ENCODE measurements at places on chromosomes 6 and 20.

DNA sequence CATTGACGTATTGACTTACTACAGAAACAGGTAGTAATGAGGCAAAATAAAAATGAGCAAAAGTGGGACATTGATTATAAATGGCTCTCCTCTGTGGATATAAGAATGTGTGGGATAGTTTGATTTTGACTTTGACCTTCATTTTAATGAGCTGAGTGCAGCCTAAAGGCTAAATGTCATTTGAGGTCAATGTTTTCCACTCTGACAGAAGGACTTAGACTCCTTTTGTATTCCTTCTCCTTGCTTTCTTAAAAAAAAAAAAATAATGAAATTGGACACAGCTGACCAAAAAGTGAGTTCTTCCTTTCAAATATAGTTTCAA lies 68.6 kb downstream of the MTFR2 start:
- DNase-seq, result no peak

DNA sequence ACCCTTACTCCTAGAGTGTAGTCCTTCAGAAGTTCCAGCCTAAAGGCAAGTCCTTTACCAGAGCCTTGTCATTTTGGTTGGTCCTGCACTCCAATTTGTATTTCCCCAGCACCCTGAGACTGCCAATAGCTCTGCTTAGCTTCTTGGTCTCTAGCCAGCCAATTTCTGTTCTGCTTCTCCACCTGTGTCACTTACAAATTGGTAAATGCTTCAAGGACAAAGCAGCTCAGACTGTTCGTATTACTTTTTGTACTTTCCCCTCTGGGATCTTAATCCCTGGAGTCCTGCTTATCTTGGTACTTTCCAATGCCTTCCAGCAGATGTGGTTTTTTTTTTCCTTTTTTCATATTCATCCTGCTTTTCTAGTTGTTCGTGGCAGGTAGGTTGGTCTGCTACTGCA lies 25.7 kb downstream of the PIGU start:
- DNase-seq, result no peak

GRCh38 chr20:47777220-47777619 lies 8.1 kb downstream of the SULF2 start:
- no peak for DNase-seq

DNA sequence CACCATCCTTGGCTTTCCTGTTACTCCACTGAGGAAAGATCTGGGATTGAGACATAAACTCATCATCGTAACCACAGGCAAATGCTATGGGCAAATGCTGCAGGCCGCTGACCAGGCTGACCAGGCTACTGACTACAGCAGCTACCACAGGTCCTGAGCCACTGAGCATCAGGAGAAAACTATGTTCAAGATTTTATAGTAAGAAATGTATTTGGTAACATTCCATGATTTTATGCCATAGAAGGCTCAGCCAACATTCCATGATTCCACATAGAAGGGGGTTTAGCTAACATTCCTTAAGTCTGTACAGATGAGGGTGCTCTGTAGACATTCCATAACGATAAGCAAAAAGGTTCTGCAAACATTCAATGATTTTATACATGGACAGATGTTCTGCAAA lies 16.1 kb upstream of the B4GALT5 start:
- DNase-seq, result no peak

DNA sequence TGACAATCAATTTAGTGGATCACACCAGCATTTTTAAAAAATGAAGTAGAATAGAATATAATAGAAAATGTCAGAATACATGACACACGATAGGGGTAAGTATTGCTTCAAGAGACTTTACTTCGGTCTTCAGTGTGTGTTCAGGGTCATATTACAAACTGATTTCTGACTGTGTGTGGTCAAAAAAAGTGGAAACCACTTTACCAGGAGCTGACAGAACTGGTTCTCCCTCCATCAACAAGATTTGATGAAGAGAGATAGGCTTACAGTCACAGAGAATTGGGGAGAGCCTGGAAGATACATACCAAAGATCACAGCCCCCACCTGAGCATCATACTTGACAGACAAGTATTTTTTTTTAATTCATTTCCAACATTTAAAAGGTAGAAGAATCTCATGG lies 21.7 kb downstream of the ARMC2 start:
- no peak for DNase-seq
